Thymus (tissue), 14 donors: ENCODE measurements at places on chromosomes 6 and 20. TPM values are rescaled to one million over a fixed set of nuclear protein-coding genes. Genes with fewer than 3 reads are reported as not detected.

CLPSL1 gene
- total RNA-seq, result not detected

CFB gene
- 17.0 TPM for total RNA-seq

GNMT gene
- 3.0 TPM for total RNA-seq

CD24 gene
- 13.3 TPM for total RNA-seq

ZBP1 gene
- total RNA-seq, result 2.0 TPM

NNAT gene
- total RNA-seq, result 19.9 TPM

THBD gene
- total RNA-seq, result 1.6 TPM

SAMD10 gene
- total RNA-seq, result 3.4 TPM

SNHG17 gene
- total RNA-seq, result 11.0 TPM

GPSM3 gene
- total RNA-seq, result 130 TPM

IMPG1 gene
- total RNA-seq, result 0.09 TPM

- no peak for DNase-seq
Measured at GRCh38 chr20:24909861-24910260, 39.2 kb upstream of the CST7 start.

DNA sequence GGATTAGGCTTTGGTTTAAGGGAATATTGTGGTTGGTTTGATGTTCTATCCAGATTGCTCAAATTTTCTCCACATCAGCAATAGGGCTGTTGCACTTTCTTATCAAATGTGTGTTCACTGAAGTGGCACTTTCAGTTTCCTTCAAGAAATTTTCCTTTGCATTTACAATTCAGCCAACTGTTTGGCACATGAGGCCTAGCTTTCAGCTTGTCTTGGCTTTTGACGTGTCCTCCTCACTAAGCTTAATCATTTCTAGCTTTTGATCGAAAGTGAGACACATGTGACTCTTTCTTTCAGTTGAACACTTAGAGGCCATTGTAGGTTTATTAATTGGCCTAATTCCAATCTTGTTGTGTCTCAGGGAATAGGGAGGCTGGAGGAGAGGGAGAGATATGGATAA is 104.8 kb downstream of the FLRT3 start:
- DNase-seq, result no peak

GRCh38 chr6:31727034-31727716 is 1.9 kb downstream of the DDAH2 start:
- DNase-seq, result peak; percentile 65

GRCh38 chr6:142839686-142840040 is 105.3 kb downstream of the HIVEP2 start:
- no peak for DNase-seq

DNA sequence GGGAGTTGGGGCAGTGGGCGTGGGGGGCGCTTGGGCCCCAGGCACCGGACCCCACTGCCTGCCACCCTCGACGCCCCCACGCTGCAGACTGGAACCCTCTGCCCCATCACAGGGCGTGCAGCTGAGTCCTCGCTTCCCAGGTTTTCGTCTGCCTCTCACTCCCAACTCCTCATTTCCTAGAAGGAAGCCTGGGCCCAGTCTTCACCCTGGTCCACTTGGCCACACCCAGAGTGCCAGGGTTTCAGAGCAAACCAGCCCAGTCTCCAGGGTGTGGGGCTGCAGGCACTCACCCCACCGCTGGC is 30.3 kb downstream of the FRMD1 start:
- DNase-seq, result no peak

- DNase-seq, result no peak
Measured at GRCh38 chr20:3420211-3420707, 12.8 kb upstream of the DNAAF9 start.

GRCh38 chr6:145212813-145213212 is 522.5 kb downstream of the EPM2A start:
- DNase-seq, result no peak

- no peak for DNase-seq
Measured at GRCh38 chr6:138863321-138863720, 67.4 kb downstream of the ECT2L start.

- no peak for DNase-seq
Measured at GRCh38 chr6:127893541-127893940, 7.3 kb downstream of the THEMIS start.

GRCh38 chr6:26224940-26225847 is 138.0 kb downstream of the HFE start:
- peak; percentile 90 for DNase-seq

DNA sequence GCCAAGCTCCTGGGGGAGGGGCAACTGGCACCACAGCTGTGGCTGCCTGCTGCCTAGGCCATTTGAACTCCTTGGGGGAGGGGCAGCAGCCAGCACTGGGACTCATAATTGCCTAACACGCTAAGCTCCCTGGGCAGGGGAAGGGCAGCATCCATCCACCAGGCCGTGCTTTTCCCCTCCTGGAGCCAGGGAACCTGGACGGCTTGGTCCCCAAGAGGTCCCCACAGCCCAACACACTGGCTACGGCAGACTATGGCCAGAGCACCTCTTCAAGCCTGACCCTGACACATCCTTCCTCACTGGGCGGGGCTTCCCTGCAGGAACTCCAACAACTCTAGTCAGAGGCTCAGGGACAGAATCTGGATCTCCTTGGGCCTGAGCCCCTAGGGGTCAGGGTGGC is 269.4 kb downstream of the RNF144B start:
- no peak for DNase-seq

- DNase-seq, result no peak
Measured at GRCh38 chr20:57695012-57695411, 14.8 kb downstream of the PMEPA1 start.

GRCh38 chr6:170259278-170259677 is 31.6 kb downstream of the DLL1 start:
- no peak for DNase-seq

- DNase-seq, result no peak
Measured at GRCh38 chr6:161401587-161402309, 127.9 kb upstream of the AGPAT4 start.

DNA sequence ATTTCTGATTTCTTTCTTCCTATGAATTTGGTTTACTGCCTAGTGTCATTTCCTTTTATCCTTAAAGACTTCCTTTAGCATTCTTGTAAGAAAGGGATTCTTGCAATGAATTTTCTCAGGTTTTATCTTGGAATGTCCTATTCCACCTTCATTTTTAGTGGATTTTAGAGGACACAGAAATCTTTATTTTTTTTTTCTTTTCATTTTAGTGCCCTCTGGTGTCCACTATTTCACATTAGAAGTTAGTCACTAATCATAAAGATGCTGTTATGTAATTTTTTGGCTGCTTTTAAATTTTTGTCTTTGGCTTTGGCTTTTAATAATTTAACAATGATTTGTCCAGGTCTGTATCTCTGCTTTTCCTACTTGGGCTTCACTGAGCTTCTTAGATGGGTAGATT is 28.1 kb downstream of the LMBRD1 start:
- no peak for DNase-seq

GRCh38 chr6:28558629-28559028 is 32.9 kb downstream of the GPX5 start:
- no peak for DNase-seq

DNA sequence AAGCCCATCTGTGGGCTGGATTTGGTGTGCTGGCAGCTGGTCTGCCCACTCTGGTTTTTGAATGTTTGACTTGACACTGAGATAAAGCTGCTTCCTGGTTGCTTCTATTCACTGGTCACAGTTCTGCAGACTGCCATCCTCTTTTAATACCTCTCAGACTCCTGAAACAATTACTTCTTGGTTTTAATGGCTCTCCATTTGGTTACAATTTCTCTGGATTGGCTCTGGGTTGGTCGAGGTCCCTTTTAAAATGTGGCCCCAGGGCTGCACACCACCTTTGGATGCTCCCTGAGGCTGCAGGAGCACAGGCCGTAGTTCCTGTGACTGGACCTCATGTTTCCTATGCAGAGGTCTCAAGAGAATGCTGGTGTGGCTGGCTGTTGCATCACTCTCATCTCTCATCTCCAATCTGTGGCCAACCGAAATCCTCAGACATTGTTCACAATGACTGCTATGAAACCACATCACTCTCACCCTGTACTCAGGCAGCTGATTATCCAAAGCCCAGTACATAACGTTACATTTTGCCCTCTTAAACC is 98.5 kb downstream of the INSM1 start:
- DNase-seq, result no peak

GRCh38 chr6:104126315-104127005 is 733.3 kb downstream of the HACE1 start:
- no peak for DNase-seq

DNA sequence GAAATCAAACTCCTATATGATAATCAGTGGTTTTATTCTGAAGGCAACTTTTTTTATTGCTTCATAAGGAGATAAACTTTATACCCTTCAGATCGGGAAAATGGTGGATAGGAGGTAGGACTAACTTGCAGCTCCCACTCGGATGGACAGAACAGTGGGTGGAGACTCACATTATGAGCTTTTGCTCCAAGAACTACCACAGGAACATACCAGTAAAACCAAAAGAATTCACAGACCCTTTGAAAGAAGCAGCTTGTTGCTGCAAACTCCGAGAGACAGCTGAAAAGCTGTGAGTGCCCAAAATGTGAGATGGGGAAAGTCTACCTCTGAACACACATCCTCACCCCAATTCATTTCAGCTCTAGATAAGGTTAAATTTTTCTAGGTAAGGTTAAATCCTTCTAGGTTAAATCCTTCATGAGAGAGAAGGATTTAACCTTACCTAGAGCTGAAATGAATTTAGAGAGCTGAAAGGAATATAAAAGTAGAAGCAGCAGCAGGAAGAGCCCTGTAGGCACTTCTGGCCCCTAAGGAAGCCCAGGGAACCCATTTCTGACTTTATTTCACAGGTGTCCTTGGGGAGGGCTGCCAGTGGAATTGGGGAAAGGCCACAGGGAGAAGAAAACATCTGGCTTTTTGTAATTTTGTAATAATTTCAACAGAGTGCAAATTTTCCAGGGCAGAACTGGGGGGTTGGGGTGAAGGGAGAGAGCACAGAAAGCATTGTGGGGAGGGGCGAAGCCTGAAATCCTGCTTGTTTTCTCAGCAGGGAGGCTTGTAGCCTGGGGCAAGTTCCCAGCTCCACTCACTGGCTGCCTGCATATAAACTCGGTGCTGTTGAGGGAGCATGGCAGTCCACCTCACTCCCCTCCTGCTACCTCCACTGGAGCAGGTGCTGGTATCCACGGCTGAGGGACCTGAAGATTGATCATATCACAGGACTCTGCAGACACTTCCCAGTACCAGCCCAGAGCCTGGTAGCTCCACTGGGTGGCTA is 65.9 kb upstream of the HCRTR2 start:
- no peak for DNase-seq

GRCh38 chr6:109979033-109979921 is 1.2 kb downstream of the GPR6 start:
- no peak for DNase-seq

DNA sequence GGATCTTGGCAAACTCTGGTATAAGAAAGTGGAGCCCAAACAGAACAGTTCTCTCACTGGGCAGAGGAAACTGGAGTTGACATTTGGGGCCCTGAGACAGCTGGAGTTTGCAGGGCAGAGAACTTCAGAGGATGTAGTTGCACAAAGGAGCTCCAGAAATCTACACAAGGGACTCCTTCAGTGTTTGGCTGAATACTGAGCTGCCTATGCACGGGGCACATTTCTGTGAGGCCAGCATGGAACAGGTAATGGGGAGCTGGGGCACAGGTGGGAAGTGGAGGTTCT is 169.3 kb downstream of the ANKRD60 start:
- no peak for DNase-seq

- DNase-seq, result no peak
Measured at GRCh38 chr6:105609375-105609991, 206.6 kb upstream of the PREP start.
